ENCODE measurements at places on chromosomes 4 and X.

GRCh38 chr4:116899561-116899960 lies 185.8 kb downstream of the TRAM1L1 start:
- DNase-seq: no peak

GRCh38 chrX:21766101-21766500 lies 8.2 kb upstream of the SMPX start:
- no peak for DNase-seq

DNA sequence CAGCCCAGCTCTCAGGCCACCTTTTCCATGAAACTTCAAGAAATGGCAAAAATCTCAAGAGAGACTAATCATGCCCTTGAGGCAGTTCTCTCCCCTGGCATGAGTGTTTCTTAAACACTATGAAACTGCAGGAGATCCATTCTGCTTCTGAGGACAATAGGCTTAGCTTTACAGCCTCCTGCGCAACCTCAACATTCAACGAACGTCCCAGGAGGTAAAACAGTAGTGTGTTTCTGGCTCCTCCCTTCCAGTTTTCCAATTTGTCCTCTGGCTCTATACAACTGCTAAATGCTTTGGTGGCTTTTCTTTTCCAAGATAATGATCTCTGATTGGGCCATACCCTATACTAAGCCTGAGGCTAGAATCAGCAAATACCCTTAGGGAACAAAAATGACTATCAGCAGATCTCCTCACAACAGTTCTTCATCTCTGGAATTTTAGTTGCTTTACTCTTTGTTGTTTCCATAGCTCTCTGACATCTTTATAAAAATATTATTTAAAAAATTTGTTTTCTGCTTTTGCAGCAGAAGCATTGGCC lies 87.0 kb upstream of the FAT1 start:
- DNase-seq: no peak

DNA sequence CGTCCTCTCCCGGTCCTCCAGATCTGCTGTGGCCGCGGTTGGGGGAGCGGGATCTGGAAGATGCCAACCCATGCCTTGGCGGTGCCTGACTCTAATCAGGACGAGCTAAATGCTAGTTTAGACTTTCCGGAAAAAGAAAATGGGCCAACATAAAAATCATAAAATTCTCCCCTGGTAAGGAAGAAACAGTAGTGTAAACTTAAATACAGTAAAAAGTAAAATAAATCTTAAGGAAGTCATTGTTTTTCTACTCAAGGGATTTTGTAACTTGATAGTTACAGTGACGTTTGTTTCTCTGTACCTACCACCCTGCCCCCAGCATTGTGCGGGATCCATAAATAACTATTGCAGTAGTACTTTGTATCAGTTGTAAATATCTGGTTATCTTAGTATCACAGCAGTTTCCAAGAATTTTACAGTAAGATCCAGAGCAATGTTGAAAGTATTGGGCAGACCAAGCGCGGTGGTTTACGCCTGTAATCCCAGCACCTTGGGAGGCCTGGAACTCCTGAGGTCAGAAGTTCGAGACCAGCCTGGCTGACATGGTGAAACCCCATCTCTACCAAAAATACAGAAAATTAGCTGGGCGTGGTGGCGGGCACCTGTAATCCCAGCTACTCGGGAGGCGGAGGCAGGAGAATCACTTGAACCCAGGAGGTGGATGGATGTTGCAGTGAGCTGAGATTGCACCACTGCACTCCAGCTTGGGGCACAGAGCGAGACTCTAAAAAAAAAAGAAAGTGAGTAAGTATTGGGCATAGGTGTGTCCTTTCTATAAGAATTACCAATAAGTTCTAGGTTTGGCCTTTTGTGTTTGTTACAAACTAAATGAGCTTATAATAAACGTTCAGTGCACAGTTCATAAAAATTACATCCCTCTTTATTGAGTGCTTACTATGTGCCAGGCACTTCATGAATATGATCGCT lies 1.0 kb upstream of the PLA2G12A start:
- no peak for DNase-seq

DNA sequence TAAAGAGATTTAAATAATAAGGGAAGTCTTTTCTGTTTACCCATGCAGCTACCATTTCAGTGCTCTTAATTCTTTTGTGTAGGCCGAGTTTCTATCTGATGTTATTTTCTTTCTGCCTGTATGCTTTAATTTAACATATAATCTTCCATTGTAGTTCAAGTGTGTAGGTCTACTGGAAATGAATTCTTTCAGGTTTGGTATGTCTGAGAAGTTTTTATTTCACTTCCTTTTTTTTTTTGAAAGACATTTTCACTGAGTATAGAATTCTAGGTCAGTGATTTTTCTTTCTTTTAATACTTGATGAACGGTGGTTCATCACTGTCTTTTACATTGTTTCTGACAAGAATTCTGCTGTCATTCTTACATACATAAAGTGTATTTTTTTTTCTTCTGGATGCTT lies 42.1 kb downstream of the VAMP7 start:
- DNase-seq: no peak

DNA sequence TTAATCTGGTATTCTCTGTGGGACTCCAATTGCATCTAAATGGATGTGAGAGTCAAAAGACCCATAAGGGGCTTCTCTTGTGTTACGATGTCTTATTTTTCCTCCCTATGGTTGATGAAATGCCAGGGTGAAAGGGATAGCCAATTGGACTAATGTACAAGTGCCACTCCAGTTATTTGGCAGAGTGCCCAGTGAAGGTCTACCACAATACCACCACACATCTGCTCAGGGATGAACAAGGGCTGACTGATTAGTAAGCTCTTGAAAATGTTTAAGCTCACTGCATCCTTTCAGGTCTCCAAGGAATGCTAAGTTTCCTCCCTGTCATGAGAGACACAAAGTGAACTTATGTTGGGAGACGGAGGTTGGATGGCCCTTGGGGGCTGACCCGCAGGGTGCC lies 57.8 kb downstream of the HEPH start:
- DNase-seq: peak; percentile 19

DNA sequence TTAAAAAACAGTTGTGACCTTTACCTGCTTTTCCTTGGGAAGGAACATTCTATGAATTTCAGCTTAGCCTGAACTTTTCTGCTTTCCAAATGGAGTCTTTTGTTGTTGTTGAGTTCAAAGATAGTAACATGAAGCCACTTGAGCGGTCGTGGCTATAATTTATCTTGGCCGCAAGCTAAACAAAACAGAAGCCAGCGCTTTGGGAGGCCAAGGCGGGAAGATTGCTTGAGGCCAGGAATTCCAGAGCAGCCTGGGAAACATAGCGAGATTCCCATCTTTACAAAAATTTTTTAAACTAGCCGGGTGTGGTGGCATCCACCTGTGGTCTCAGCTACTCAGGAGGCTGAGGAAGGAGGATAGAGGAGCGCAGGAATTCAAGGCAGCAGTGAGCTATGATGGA lies 29.9 kb downstream of the TKTL1 start:
- DNase-seq: peak; percentile 1

DNA sequence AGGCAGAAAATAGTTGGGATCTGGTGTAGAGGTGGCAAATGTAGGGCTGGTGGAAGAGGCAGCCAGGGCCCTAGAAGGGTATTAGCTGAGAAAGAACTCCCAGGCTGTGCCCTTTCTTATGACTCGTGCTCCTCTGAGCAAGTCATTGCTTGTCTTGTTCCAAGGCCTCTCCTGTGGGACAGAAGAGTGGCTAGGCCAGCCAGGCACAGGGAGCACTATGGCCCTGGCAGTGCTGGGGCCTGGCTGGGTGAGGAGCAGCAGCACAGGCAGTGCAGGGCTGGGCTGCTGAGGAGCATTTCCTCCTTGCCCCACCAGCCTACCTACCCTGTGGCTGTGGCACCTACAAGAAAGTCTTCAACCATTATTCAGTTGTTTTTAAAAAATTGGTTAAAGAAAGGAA lies 298.5 kb upstream of the NR3C2 start:
- DNase-seq: no peak

GRCh38 chr4:65951177-65951576 lies 280.9 kb upstream of the EPHA5 start:
- no peak for DNase-seq

DNA sequence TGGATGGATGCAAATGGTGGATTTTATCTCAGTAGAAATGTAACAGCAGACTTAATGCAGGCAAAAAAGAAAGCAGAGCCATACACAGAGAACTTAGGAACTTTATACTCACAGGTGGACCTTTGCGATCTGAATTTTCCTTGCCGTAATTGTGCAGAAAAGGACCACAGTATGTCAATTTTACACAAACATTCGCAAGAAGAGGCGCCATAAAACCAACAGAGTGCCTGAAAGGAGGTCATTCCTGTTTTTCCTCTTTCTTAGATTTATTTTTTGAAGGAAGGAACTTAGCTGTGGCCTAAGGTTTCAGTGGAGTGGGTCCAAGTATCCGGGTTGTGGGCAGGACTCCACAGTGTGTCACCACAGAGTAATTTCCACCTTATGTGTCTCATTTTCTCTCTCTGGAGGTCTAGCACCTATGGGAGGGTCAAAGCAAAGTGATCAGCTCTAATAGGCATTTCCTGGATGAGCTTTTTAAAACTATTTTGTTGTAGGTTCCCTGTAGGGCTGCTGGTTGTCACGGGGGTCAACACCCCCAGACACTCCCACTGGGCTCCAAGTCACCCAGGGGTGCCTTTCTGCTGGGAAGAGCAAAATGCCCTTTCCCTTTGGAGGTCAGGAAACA lies 24.7 kb upstream of the PBDC1 start:
- peak; percentile 62 for DNase-seq

- DNase-seq: peak; percentile 62
These were observed 41.1 kb downstream of the BMPR1B start for GRCh38 chr4:94798808-94799207.

DNA sequence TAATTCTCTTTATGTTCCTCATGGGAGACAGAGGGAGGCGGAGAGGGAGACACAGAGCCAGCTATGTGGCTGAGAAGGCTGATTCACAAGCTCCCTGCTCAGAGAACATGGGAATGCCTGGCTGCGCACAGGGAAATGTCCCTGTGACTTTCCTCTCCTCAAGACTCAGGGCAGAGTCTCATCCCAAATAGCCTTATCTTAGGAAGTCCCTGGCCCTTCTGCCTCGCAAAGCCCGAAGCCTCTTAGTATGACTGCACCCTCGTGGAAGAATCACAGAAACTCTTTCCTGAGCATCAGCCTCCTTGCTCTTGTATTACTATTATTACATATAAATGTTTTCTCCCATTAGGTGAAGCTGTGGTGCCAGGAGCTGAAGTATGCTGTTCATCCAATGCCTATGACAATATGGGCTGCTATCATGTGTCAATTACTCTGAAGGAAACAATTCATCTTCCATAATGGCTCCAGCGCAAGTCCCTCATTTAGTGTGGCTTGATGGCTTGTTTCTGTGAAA lies 230.5 kb downstream of the MGST2 start:
- DNase-seq: no peak

DNA sequence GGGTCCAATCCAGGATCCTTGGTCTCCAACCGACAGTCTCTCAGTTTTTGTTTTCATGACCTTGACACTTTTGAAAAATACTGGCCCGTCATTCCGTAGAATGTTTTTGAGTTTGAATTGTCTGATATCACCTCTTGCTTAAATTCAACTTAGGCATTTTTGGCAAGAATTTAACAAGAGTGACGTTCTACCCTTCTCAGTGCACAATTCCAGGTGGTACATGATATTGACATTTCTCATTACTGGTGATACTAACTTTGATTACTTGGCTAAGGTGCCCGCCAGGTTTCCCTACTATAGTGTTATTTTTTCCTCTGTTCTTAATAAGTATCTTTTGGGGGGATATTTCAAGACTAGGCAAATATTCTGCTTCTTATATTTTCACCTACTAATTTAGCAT lies 215.1 kb downstream of the NR3C2 start:
- no peak for DNase-seq

DNA sequence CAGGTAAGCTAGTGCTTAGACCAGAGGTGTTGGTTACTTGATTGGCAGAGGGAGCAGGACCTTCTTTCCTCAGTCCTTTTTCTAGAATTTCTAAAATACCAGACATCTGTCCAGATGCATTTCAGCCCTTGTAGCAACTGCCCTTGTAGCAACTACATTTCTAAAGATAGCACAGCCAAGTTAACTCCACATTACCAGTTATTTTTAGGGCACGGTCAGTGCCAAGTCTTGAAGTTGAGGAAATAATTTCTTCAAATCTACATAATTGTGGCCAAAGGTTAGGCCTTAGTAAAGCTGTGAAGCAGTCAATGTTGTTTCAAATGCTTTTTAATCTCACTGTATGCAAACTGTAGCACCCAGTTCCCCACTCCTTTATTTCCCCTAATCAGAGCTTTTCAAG lies 62.9 kb downstream of the MID1IP1 start:
- no peak for DNase-seq

DNA sequence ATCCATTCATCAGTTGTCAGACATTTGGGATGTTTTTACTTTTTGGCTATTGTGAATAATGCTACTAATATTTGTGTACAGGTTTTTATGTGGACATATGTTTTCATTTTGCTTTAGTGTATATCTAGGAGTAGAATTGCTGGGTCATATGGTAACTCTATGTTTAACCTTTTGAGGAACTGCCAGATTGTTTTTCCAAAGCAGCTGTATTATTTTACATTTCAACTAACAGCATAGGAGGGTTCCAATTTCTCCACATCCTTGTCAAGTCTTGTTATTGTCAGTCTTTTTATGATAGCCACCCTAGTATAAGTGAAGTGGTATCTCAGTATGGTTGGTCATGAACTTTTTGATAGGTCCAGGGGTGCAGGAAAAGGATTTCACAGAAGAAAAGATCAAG lies 114.5 kb upstream of the FAM9C start:
- no peak for DNase-seq

- DNase-seq: peak; percentile 23
These were observed 601.4 kb upstream of the AADAT start for GRCh38 chr4:170691168-170691567.

- DNase-seq: peak; percentile 41
These were observed 127.9 kb upstream of the PCDH18 start for GRCh38 chr4:137660211-137660610.

DNA sequence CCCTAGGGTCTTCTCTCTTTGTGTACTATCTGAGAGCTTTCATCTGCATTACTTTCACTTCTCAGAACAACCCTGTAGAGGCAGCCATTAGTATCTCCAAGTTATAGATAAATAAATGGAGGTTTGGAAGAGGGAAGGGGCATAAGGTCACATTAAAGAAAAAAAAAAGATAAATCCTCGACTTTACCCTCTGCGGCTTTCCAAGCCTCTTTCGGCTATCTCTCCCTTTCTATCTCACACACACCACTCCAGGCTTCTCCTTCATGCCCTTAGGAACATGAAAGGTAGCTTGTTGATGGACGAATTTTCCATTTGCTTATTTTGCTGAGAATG lies 660 bp upstream of the ARHGEF9 start:
- no peak for DNase-seq

- peak; percentile 6 for DNase-seq
These were observed 253.7 kb upstream of the TAPT1 start for GRCh38 chr4:16480011-16480410.

GRCh38 chrX:142854970-142855369 lies 170.8 kb upstream of the SPANXN4 start:
- no peak for DNase-seq

DNA sequence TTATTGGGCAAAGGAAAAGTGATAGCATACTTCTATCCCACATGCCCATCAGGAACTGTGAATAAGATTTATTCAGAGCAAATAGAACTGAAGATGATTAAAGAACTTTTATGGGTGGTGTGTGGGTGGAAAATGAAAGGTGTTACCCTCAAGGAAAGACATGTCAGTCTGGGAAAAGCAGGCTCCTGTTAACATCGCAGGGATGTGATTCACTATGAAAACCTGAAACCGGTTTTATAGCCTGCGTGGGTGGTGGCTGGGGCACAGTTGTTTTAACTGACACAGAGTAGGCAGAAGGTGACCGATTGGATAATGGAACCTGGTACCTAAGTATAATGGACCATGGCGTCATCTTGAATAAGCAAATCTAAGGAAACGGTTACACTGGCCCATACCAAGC lies 61.3 kb upstream of the CASK start:
- DNase-seq: no peak

GRCh38 chr4:185437809-185438208 lies 12.0 kb upstream of the UFSP2 start:
- DNase-seq: no peak
